ENCODE measurements at places on chromosomes 7 and 10.
A peak's percentile ranks its signal among the peaks of the same experiment; 100 is the strongest.

- peak; percentile 63 for DNase-seq
Observed at GRCh38 chr10:101066146-101066895, 4.5 kb downstream of the KAZALD1 start.

GRCh38 chr10:43945908-43946307 lies 297.2 kb upstream of the ZNF32 start:
- no peak for DNase-seq

GRCh38 chr10:78829565-78829964 lies 239.2 kb upstream of the ZMIZ1 start:
- DNase-seq = no peak

DNA sequence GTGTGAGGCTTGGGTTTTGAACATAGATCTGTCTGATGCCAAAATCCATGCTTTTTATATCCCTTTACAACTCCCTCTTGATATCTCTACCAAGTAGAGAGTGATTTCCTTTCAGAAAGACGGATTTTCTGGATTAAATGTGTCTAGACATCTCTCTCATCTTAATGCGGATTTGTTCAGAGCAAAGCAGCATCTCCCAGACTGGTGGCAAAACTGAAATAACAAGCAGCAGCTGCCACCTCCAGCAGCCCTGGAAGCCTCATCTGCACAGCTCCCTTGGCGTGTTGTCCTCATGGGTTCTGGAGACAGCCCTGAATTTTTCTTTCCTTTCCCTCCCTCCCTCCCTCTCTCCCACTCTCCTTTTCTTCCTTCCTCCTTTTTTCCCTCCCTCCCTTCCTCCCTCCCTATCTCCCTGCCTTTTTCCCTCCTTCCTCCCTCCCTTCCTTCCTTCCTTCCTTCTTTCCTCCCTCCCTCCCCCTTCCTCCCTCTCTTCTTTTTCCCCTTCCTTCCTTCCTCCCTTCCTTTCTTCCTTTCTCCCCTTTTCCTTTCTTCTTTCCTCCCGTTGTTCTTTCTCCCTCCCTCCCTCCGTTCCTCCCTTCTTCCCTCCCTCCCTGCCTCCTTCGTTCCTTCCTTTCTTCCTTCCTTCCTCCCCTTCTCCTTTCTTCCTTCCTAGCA lies 639.9 kb downstream of the TYW1 start:
- no peak for DNase-seq

- no peak for DNase-seq
Observed at GRCh38 chr7:36736090-36736898, 12.0 kb upstream of the AOAH start.

- no peak for DNase-seq
Observed at GRCh38 chr7:134552105-134552504, 3.2 kb downstream of the AKR1B15 start.

- DNase-seq = no peak
Observed at GRCh38 chr7:111238886-111239285, 148.0 kb downstream of the LRRN3 start.

- no peak for DNase-seq
Observed at GRCh38 chr7:70312336-70312735, 714.1 kb downstream of the AUTS2 start.

DNA sequence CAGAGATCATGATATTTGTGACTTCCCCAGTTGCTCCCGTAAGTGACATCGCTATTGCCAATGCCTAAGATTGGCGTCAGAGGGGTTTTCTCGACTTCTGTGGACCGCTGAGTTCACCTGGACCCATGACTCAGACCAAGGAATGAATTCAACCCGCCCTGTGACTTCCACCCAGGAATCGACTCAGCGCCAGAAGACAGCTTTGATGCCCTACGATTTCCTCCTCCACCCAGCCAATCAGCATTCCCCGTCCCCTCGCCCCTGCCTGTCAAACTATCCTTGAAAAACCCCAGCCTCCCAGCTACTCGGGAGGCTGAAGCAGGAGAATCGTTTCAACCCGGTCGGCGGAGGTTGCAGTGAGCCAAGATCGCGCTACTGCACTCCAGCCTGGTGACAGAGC lies 58.3 kb downstream of the MICALL2 start:
- no peak for DNase-seq

GRCh38 chr7:134908289-134908688 lies 78.0 kb upstream of the AGBL3 start:
- no peak for DNase-seq

DNA sequence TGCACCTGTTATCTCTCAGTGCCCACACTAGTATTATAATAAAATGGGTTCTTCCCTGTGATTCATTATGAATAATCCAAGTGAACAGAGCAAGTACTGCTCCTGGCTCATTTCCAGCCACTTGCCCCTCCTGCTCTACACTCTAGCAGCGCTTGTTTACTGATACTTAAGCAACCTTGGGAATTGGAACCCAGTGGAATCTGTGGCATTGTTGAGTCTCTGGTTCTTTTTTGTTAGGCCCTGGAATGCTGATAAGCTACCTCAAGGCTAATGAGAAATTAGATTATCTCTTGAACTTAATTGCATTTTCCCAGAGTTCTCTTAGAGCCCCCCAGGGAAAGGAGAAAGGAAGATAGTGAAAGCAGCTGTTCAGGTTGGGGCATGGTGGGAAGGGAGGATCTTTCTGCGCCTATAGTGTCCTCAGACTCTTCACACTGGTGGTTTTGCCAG lies 34.0 kb downstream of the PRKAR2B start:
- DNase-seq = no peak

DNA sequence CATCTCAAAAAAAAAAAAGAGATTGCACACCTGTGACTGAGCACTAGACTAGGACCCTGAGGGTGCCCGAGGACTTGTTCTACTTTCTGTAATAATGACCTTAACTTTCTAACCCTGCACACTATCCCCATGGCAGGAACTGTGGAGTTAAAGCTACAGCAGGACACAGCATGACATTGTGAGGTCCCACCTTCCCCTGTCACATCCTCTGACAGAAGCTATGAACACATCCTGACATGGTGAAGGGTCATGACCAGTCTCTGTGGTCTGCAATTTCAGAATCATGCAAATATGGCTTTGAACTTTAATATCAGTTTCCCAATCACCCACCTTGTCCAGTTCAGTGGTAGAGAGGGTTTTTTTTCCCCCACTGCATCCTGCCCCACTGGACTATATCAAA lies 18.5 kb upstream of the SAR1A start:
- no peak for DNase-seq

DNA sequence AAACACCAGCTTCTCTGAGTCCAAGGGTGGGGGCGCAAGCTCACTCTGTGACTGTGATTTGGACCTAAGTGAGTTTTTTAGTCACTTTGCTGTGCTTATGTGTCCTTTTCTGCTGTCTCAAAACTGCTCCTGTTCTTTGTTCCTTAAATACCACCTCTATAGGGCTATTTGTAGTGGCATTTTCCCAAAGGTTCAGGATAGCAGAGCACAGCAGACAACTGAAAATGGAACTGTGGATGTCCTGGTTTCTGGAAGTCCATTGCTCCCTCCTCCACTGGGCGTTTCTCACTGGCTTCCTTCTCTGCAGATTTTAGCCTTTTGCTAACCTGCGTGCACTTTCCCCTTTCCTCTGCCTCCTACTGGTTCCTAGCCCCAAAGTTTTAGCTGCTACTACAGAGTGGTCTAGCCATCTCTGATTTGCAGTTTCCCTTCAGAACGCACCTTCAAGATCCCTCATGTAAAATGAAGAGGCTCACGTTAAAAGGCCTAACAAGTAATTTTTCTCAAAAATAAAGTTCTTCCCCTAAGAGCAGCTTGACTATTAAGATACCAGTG lies 25.6 kb downstream of the BLVRA start:
- no peak for DNase-seq

GRCh38 chr7:132051311-132051710 lies 494.9 kb upstream of the PODXL start:
- no peak for DNase-seq

DNA sequence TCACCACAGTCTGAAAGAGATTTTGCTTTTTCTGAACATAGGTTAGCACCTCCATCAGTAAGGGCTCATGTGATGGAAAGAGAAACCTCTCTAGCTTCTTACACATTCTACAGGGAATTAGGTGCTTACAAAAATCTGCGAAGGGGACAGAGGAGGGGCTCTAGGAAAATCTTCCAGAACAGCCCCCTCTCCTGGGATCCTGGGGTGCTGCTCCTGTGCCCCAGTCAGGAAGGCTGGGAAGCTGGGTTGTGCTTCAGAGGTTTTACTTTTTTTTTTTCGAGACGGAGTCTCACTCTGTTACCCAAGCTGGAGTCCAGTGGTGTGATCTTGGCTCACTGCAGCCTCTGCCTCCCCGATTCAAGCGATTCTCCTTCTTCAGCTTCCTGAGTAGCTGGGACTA lies 7.5 kb upstream of the FAM171A1 start:
- no peak for DNase-seq

DNA sequence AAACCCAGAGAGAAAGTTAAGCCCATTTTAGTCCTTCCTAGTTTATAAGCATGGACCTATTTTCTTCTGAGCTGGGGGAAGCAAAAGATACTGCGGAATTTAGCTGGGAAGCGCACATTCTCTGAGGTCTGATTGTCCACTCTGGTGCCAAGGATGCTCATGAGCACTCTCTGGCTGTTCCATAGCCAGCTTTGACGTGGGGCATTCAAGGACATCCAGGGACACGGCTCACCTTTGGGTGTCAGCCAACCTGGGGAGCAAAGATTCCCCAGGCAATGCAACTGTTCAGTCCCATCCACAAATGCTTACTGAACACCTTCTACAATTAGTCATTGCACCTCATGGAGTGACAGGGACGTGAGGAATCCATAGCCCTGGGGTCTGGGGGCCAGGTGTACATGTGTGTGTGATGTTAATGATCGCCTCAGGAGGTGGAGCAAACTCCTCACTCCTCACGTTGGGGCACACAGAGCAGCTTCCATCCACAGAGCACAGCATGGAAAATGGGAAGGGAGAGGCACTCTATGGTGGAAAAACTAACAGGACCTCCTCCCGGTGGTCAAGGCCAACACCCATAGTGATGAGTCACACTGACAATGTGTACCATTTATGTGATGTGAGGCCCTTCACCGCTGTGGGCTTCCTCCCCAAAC lies 67.5 kb upstream of the IGFBP3 start:
- DNase-seq = no peak

- no peak for DNase-seq
Observed at GRCh38 chr10:34222359-34222758, 592.7 kb downstream of the PARD3 start.

DNA sequence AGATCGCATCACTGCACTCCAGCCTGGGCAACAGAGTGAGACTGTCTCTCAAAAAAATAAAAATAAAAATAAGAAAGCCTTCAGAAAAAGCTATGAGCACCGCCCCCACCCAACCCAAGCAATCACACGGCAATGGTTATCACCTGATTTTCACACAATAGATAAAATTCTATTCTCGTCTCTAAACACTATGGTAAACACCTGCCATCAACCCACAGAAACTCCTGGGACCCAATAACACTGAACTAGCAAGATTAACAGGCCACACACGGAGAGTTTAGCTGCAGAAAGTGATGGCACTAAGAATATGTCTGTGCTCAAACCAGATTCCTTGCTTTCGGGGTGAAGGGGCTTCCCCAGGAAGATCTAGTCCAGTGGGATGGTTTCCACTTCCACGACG lies 173.8 kb downstream of the DIP2C start:
- DNase-seq = no peak

- no peak for DNase-seq
Observed at GRCh38 chr7:108794466-108794865, 224.8 kb downstream of the DNAJB9 start.

DNA sequence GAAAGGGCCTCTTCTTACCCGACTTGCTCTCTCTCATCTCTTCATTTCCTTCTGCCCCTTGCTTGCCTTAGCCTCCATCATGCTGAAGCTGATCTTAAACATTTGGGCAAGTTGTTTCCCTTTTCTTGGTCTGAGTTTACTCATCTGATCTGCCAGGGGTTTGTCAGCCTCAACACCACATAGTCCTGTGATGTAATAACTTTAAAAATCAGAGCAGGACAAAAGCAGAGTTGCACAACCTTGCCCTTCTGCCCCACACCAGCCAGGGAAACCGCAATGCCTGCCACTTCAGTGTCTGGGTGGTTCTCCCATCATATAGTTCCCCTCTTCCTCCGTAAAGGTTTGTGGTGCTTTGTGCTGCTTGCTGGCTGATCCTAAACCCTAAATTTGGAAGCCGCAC lies 9.9 kb upstream of the LIPM start:
- DNase-seq = no peak

- DNase-seq = no peak
Observed at GRCh38 chr10:18955061-18955460, 93.5 kb upstream of the MALRD1 start.

DNA sequence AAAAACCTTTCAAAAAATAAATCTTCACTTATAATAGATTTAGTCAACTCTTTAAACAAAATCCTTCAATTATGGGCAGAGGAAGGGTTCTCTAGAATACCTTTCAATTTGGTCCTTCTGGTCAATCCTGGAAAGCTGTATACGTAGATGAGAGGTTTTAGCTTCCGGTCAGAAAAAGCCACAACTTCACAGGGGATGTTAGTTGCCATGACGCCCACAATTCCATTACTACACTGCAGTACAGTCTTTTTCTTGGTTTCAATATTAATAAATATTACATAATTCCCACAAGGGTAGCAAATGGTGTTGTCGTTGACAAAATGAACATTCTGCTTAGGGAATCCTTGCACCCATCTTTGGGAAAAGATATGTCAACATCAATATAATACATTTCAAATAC lies 1.7 kb downstream of the CFAP43 start:
- no peak for DNase-seq

GRCh38 chr10:14118953-14119352 lies 211.8 kb downstream of the FRMD4A start:
- DNase-seq = no peak

GRCh38 chr7:57308631-57309408 lies 141.2 kb upstream of the ZNF716 start:
- no peak for DNase-seq

DNA sequence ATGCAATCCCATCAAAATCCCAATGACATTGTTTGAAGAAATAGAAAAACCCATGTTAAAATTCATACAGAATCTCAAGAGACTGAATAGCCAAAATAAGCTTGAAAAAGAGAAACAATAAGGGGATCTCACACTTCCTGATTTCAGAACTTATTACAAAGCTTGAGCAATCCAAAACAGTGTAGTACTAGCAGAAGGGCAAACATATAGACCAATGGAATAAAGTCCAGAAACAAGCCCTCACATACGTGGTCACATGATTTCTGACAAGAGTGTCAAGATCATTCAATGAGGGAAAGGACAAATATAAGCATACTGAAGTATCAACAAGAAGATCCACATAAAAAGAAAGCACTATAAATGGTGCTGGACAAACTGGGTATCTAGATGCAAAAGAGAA lies 31.9 kb downstream of the MICU1 start:
- DNase-seq = no peak

- peak; percentile 49 for DNase-seq
Observed at GRCh38 chr7:1123715-1124114, 35.8 kb downstream of the GPER1 start.
